ENCODE measurements at places on chromosomes 4 and X. TPM values are rescaled to one million over a fixed set of nuclear protein-coding genes. Genes with fewer than 3 reads are reported as not detected.

DNA sequence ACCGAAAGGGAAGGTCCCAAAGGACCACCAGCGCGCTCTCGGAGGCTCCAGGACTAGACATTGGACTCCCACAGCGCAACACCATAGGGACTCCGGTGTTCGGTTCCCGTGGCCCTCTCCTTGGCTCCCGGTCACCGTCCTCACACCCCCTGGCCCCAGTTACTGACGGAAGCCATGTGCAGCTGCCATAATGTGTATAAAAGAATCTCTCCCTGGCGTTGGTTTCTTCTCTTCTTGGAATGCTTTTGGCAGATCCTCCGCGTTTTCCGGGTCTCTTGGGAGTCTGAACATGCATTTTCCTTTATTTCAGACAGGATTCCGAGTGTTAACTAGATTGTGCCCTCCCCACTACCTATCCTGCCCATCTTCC lies 69.8 kb downstream of the FBXO8 start:
- H3K4me3 ChIP-seq: no peak overlapping the region
- H3K27ac ChIP-seq: no peak overlapping the region
- H3K36me3 ChIP-seq: no peaks in the 10 kb centered on the region
- DNase-seq: no peak
- H3K27me3 ChIP-seq: peaks cover 65% of the 10 kb centered on the region
- H3K4me1 ChIP-seq: peaks cover 2% of the 10 kb centered on the region

- H3K4me3 ChIP-seq: no peak overlapping the region
- DNase-seq: peak; percentile 3
- no peaks in the 10 kb centered on the region for H3K27me3 ChIP-seq
- no peak overlapping the region for H3K27ac ChIP-seq
- H3K4me1 ChIP-seq: no peaks in the 10 kb centered on the region
- no peaks in the 10 kb centered on the region for H3K36me3 ChIP-seq
These were observed 198.2 kb upstream of the CXorf66 start for GRCh38 chrX:140163371-140164159.

DNA sequence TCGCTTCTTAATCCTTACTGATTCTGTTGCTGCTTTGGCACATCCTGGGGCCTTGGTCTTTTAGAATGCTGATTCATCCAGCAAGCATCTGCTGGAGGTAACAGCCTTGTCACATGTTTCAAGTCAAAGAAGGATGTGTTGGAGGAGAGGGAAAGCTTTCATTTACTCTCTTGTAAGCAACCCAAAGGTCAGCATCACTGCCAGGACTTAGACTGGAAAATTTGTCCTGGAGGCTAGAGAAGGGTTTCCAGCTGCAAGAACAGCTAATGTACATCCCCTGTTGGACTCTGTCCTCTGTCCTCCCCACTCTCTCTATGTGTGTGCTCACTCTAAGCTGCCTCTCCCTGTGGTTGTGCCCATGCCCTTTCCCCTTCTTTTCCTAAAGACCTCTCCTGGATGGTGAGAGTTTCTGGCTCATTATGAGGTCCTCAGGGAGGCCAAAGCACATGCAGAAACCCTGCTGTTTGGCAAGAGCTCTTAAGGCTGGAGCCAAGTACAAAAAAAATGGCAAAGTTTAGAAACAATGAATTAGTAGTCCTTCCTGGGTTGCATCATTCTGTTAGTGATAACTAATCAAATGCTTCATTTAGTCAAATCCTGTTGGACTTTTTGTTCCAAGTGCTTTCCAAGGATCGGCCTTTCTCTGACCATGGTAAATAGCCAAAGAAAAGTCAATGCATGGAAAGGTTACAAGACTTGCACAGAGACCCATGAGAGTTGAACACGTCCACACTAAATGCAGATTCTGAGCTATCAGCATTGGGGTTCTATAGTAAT lies 13.4 kb upstream of the SRPX start:
- no peaks in the 10 kb centered on the region for H3K36me3 ChIP-seq
- H3K27ac ChIP-seq: peak overlapping the region; percentile 83
- H3K4me1 ChIP-seq: peaks cover 5% of the 10 kb centered on the region
- peak; percentile 73 for DNase-seq
- no peak overlapping the region for H3K4me3 ChIP-seq
- no peaks in the 10 kb centered on the region for H3K27me3 ChIP-seq

GRCh38 chr4:95023110-95023509 lies 265.4 kb downstream of the BMPR1B start:
- peak; percentile 48 for DNase-seq
- H3K27me3 ChIP-seq: no peaks in the 10 kb centered on the region
- H3K36me3 ChIP-seq: no peaks in the 10 kb centered on the region
- no peak overlapping the region for H3K27ac ChIP-seq

Gene ITM2A
- not detected for total RNA-seq

DNA sequence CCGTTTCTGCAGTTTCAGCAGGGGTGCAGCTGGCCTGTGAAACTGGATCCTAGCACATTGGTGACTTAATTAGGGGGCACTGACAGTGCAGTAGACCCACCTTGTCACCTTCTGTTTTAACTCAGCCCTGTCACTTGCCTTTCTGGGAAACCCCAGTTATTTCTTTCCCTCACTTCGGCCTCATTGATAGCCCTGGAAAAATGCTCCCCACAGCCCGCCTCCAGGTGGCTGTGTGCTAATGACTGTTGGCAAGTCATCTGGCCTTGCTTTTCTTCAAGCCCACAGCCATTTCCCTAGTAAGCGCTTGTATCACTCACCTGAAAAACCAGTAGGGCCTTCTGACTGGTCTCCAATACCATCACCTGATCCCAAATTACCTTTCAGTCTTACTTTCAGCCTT lies 3.3 kb downstream of the CXCR3 start:
- no peak overlapping the region for H3K27ac ChIP-seq
- H3K27me3 ChIP-seq: peaks cover 4% of the 10 kb centered on the region
- no peak for DNase-seq
- peaks cover 13% of the 10 kb centered on the region for H3K36me3 ChIP-seq
- H3K4me1 ChIP-seq: no peaks in the 10 kb centered on the region

DNA sequence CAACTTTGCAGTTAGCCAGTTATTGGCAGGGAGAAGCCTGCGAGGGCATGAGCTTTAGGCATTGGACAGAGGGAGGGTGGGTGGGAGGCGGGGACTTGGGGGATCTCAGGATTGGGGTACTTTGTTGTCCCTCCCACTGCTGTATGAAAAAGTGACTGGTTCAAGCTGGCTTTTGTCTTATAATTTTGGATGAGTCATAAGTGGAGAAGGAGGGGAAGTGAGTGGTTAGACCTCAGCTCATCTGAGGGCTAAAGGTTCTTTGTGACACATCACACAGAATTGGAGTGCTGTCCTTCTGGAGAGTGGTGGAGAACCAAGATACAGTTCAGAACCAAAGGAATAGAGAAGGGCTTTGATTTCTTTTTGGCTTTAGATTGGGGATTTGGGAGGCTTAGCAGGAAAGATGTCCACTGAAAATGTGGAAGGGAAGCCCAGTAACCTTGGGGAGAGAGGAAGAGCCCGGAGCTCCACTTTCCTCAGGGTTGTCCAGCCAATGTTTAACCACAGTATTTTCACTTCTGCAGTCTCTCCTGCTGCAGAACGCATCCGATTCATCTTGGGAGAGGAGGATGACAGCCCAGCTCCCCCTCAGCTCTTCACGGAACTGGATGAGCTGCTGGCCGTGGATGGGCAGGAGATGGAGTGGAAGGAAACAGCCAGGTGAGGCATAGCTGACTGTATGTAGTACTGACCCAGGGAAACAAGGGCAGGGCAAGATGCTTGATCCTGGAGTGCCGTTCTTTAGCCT lies at the start of gene SLC4A4:
Gene SLC4A4 (plus strand): TSS at position 175 of the 748 bp plus-strand sequence.
- DNase-seq: peak; percentile 91
- H3K27me3 ChIP-seq: no peaks in the 10 kb centered on the region
- H3K36me3 ChIP-seq: peaks cover 9% of the 10 kb centered on the region
- H3K4me3 ChIP-seq: no peak within 1 kb of the TSS

DNA sequence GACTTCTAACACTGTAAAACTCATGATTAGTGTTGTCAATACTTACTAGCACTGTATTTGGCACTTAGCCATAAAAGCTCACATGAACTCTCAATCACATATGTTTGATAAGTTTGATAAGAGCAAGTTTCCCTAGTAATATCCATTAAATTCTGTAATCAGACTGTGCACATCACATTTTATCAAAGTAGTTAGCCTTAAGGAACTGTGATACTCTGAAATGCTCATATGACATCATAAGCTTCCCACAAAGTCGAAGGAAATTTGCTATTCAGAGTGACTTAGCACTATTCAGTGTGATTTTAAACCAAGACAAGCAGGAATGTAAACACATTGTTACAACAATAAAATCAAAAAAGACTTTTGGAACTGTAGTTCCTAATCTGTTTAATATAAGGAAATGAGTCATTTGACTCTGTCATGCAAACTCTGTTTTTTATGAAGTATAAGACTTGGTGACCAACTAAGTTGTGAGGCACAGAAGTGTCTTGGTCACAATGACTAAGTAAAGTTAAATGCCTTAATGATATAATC lies 6.7 kb downstream of the SLC7A11 start:
- peaks cover 9% of the 10 kb centered on the region for H3K36me3 ChIP-seq
- H3K4me3 ChIP-seq: no peak overlapping the region
- no peaks in the 10 kb centered on the region for H3K27me3 ChIP-seq
- peaks cover 4% of the 10 kb centered on the region for H3K4me1 ChIP-seq
- DNase-seq: peak; percentile 97
- peak overlapping the region; percentile 77 for H3K27ac ChIP-seq

Gene EDNRA
- total RNA-seq: 6.5 TPM

DNA sequence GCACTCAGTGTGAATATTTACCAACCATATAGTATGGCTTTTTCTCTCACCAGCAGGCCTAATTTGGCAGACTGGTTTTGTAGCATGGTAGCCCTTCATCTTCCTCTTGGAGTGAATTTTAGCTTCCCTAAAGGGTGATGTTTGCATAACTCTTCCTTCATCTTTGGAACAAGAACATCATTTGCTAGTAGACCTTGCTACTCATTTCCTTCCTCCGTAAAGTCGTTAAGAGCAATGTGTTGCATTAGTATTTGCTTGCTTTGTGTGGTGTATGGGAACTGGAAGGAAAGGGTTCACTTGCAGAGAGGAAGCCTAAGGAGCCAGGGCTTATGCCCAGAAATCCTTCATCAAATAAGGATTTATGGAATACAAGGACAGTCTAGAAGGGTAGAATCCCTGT lies 50.2 kb upstream of the PGRMC2 start:
- no peaks in the 10 kb centered on the region for H3K27me3 ChIP-seq
- no peaks in the 10 kb centered on the region for H3K36me3 ChIP-seq
- H3K4me3 ChIP-seq: no peak overlapping the region
- H3K27ac ChIP-seq: peak overlapping the region; percentile 49

Gene GPR143
- not detected for total RNA-seq

DNA sequence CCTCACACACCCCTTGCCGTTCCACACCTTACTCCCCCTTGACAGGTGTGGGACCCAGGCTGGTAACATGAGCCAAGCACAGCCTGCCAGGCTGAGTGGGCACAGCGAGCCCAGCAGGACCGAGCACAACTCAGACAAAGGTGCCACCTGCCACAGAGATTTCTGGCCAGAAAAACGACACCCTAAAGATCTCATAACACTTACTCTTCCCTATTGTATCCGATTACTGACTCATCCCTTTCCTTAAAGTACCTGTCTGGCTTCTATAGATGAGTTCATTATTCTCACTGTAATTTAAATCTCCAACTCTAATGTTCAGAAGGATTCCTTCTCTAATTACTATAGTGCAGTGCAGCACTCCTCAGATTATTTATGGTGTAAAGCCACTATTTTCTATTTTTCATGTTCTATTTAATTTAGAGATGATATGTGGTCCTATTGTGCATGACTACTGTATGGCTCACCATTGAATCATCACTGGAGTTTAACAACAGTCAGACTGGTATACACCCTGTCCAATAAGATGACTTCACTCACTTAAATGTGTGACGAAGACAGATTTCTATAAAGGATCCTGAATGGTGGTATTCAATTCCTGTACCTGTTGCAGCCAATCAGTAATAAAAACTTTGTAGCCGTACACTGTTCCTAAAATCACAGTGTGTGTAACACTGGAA lies 7.6 kb upstream of the SYTL5 start:
- no peak overlapping the region for H3K27ac ChIP-seq
- H3K36me3 ChIP-seq: no peaks in the 10 kb centered on the region
- no peaks in the 10 kb centered on the region for H3K27me3 ChIP-seq
- DNase-seq: peak; percentile 80
- no peak overlapping the region for H3K4me3 ChIP-seq

GRCh38 chr4:59973492-59973891 lies 1226.6 kb upstream of the ADGRL3 start:
- no peak overlapping the region for H3K4me3 ChIP-seq
- no peak for DNase-seq
- H3K27ac ChIP-seq: no peak overlapping the region
- H3K4me1 ChIP-seq: no peaks in the 10 kb centered on the region
- H3K27me3 ChIP-seq: no peaks in the 10 kb centered on the region

DNA sequence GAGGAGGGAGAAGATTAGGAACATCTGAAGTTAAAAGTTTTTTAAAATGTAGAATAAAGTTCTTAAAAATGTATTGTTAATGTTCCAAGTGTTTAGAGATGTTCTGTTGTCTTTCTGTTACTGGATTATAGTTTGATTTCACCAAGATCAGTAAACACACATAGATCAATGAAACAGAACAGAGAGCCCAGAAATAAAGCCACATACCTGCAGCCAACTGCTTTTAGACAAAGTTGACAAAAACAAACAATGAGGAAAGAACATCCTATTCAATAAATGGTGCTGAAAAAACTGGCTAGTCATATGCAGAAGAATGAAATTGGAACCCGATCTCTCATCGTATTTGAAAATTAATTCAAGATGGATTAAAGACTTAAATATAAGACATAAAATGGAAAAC lies 966.3 kb upstream of the POU3F4 start:
- no peak overlapping the region for H3K27ac ChIP-seq
- H3K4me1 ChIP-seq: no peaks in the 10 kb centered on the region
- no peak for DNase-seq
- no peak overlapping the region for H3K4me3 ChIP-seq
- no peaks in the 10 kb centered on the region for H3K36me3 ChIP-seq

GRCh38 chr4:86223472-86223871 lies 136.4 kb downstream of the MAPK10 start:
- H3K4me1 ChIP-seq: no peaks in the 10 kb centered on the region
- H3K4me3 ChIP-seq: no peak overlapping the region
- no peaks in the 10 kb centered on the region for H3K27me3 ChIP-seq
- H3K36me3 ChIP-seq: 0 out of 2 replicates have a peak, but pooled peaks cover 1% of the 10 kb centered on the region
- H3K27ac ChIP-seq: no peak overlapping the region

DNA sequence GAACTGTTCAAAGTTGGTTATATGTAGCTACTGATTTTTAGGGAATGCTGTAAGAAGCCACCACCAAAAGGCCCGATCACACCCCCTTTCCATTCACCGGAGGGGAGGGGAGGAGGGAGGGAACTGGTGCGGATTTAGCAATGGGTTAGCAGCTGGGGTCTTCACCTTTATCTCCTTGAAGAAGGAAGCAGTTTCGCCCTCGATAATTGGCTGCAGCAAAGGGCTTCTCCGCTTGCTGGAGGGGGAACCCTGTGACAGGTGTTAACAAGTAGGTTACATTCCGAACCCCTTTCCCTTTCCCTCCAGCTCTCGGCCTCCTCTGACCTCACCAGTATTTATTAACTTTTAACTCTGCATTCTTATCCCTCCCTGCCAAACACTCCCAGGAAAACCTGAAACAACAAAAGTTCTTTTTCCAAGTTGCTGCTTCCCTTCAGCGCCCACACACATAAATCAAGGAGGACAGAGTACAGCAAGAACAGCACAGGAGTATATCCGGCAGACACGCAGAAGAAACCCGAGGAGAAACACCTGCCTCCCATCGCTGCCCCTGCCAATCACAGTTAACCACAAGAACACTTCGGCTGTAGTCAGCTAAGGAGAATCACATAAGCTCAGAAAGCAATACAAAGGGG lies 39.8 kb upstream of the NAP1L5 start:
- H3K36me3 ChIP-seq: peaks cover 24% of the 10 kb centered on the region
- DNase-seq: peak; percentile 12
- H3K4me3 ChIP-seq: no peak overlapping the region
- H3K27ac ChIP-seq: no peak overlapping the region
- H3K27me3 ChIP-seq: no peaks in the 10 kb centered on the region

- H3K36me3 ChIP-seq: no peaks in the 10 kb centered on the region
- peaks cover 19% of the 10 kb centered on the region for H3K4me1 ChIP-seq
- no peaks in the 10 kb centered on the region for H3K27me3 ChIP-seq
- peak overlapping the region; percentile 100 for H3K27ac ChIP-seq
These were observed 22.9 kb downstream of the FHL1 start for GRCh38 chrX:136170139-136170800.
